ENCODE measurements at places on chromosomes 3 and 15. TPM values are rescaled to one million over a fixed set of nuclear protein-coding genes. Genes with fewer than 3 reads are reported as not detected.

EPHA6 gene
- total RNA-seq = 1.7 TPM

ZKSCAN7 gene
- total RNA-seq = 17.8 TPM

- DNase-seq = no peak
Observed at GRCh38 chr15:61518191-61518950, 289.3 kb upstream of the RORA start.

GRCh38 chr15:40755812-40756208, 756 bp upstream of the RMDN3 start:
- DNase-seq = peak; percentile 18

DNA sequence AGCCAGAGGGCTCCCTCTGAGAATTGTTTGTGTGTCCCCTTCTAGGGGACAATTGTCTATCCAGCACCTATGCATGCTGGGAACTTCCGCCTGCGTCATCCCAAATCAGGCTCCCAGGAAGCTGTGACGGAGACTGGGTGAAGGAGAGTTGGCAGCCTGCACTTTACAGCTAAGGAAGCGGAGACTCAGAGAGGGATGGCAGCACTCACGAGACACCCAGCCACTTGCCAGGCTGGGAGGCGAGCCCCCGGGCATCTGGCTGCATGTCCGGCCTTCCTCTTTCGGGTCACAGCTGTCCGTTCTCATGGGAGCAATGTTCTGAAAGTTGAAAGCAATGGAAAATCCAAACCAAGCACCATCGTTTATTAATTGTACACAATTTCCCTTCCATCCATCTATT, 45.5 kb upstream of the SLC6A11 start:
- no peak for DNase-seq

- no peak for DNase-seq
Observed at GRCh38 chr3:177681852-177682251, 484.6 kb upstream of the TBL1XR1 start.

- DNase-seq = peak; percentile 67
Observed at GRCh38 chr15:41561777-41562145, 2.7 kb downstream of the TYRO3 start.

DNA sequence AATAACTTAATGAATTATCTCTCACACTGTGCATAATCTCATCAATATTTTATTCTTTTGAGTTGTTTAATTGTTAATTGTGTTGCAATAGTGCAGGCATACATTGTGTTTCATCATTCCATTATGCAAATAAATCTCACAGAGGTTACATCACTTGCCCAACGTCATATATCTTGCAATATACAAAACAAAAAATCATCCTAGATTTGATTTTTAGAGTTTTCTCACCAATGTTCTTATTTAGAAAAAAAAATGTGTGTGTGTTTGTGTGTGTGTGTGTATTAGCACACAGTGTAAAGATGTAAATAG, 662.5 kb upstream of the GBE1 start:
- DNase-seq = no peak

- DNase-seq = no peak
Observed at GRCh38 chr3:168850109-168850508, 754.4 kb upstream of the GOLIM4 start.

GRCh38 chr15:38755718-38756117, 191.1 kb upstream of the RASGRP1 start:
- no peak for DNase-seq

DNA sequence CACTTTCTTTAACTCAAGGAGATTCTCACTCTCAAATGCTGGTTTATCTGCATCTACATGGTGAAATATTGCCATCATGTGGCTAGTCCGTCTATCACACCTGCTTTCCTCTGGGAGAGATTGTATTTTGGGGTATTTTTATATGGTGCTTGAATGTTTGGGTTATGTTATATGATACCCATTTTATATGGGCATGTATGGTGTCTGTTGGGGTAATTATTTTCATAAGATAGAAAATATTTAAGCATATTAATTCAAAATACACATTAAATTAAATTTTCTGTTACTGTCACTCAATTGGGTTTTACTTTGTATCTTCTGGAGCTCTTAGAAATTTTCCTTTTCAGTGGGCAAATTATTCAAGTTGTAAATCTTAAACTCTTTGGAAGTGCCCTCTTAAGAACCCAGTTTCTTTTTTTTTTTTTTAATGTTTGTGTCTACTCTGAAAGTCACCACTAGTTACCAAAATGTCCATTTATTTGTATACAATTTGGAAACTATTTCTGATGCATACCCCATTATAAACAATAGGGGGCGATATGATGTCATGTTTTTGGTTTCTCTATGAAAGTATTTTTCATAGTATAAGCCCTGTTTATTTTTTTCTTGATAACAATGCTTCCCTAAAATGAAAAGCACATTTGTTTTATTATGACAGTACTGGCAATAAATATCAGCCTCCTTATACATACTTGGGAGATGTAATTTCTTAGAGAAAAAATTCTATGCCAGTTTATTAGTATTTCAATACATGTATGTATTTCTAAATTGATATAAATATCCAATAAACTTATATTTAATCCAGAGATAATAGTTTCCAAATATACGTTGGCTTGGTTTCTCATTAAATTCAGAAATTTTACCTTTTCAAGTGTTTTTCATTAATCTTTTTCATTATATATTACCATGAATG, 36.1 kb upstream of the PLSCR5 start:
- DNase-seq = peak; percentile 76

- no peak for DNase-seq
Observed at GRCh38 chr15:79960502-79961212, 10.3 kb downstream of the BCL2A1 start.
